ENCODE measurements at places on chromosomes 6 and 20.

- DNase-seq: no peak
Observed at GRCh38 chr6:136440203-136440602, 110.0 kb downstream of the MAP7 start.

- no peak for DNase-seq
Observed at GRCh38 chr6:74757813-74758212, 448.0 kb downstream of the COL12A1 start.

DNA sequence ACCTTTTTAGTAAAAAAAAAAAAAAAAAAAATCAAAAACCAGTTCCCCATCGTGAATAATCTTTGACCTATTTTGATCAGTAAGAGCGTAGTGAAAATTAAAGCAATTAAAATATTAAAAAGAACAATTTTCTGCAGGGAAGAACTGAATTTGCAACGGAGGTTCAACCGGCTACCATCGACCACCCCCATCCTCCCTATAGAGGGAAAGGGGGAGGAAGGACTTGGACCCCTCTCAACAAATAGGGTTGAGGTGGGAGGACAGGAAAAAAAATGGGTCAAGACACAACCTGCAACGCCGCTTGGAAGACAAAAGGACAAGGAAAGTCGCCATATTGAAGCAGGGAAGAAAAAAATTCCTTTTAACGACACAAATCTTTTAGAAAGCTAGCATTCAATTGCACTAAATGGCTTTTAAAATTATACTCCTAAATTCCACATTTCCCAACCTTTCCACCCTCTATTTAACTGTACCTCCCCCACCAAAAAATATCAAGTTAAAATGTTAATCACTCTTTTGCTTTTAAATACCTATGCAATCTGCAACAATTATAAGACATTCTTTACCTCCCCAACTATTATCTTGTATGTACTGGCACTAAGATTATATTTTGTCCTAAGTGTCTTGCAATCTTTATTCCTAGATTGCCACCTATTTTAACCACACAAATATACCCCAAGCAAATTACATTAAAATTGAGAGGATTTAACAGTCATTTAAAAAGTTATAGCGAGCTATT is 1.7 kb downstream of the PPP1R10 start:
- DNase-seq: no peak

DNA sequence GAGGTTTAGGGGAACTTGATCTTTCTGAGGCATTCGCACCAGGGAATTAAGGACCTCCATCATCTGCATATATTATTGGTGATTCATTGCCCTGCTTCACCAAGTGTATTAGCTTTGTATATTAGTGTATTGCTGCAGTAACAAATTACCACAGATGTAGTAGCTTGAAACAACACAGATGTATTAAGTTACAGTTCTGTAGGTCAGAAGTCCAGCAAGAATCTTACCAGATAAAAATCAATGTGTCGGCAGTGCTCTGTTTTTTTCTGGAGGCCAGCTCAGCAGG is 65.8 kb downstream of the HMGN3 start:
- DNase-seq: no peak

DNA sequence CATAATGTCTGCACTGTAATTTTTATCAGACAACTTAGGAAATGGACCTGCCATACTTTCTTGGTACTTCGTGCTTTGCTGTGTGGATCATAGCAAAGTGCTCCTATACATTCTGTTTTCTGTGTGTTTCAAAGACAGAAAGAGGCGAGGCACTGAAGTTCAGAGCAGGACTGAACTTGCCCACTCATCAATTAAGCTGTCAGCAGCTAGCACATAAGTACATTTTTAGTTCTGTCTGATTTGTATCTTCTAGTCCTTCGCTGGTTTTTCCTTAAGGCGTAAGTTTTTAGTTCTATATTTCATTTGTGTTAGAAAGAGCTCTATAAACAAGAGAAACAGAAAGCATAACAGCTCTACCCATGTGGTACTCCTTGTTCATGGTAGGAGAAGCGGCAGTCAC is 42.1 kb downstream of the MAP3K4 start:
- DNase-seq: no peak

All from SHP77 treated with DMSO at 0.1 percent for 48 hours (cell line).